NCI-H1694 treated with DMSO at 0.1 percent for 48 hours (cell line): ENCODE measurements at places on chromosomes 3 and 15.

- no peak for DNase-seq
These were observed 144.1 kb upstream of the TPRG1 start for GRCh38 chr3:189027626-189028155.

DNA sequence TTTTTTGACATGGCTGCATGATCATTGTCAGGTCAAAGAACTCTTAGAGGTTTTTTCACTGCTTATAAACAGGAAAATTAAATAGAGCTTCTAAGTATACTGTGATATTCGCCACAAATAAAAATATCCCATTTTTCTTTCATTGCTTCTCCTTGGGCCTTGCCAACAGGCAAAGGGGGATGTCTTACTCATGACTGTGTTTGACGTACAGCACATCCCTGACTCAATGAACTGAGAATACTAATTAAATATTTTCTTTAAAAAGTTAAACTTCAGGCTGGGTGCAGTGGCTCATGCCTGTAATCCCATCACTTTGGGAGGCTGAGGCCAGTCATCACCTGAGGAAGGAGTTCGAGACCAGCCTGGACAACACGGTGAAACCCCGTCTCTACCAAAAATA, 41.4 kb upstream of the CCDC80 start:
- no peak for DNase-seq

- no peak for DNase-seq
These were observed 537 bp downstream of the GRAMD2A start for GRCh38 chr15:72197041-72197459.

GRCh38 chr3:12797124-12797891, 828 bp downstream of the CAND2 start:
- no peak for DNase-seq

GRCh38 chr3:50303013-50303815, at the start of gene HYAL1:
HYAL1 (minus strand) TSS chr3:50303574; CDS start chr3:50302956, 618 bp downstream.
- no peak for DNase-seq

GRCh38 chr3:71380096-71380495, 203.4 kb downstream of the FOXP1 start:
- DNase-seq, result no peak

DNA sequence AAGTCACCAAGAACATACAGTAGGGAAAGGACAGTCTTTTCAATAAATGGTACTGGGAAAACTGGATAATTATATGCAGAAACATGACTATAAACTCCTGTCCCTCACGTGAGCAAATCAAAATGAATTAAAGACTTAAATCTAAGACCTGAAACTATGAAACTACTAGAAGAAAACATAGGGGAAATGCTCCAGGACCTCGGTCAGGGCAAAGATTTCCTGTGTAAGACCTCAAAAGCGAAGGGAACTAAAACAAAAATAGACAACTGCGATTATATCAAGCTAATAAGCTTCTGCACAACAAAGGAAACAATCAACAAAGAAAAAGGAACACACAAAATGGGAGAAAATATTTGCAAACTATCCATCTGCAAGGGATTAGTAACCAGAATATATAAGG, 62.7 kb downstream of the CRYGS start:
- no peak for DNase-seq
